ENCODE measurements at places on chromosomes 7 and 10.

DNA sequence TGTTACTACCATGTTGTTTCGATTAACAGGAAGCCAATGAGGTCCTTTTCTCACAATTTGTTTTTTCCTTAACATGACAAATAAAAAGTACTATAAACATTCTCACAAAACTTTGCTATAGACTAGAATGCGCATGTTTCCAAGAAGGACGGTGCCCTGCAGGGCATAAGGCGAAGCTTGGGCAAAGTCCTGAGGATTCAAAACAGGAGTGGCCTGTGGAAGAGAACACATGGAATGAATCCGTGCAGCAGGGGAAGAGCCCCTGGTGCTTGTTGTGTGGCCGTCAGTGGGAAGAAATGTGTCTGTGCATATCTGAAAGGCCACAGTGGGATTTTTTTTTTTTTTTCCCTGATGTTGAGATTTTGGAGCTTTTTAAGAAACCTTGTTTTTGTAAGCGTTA is 67.6 kb downstream of the ITGA8 start:
- DNase-seq = no peak

DNA sequence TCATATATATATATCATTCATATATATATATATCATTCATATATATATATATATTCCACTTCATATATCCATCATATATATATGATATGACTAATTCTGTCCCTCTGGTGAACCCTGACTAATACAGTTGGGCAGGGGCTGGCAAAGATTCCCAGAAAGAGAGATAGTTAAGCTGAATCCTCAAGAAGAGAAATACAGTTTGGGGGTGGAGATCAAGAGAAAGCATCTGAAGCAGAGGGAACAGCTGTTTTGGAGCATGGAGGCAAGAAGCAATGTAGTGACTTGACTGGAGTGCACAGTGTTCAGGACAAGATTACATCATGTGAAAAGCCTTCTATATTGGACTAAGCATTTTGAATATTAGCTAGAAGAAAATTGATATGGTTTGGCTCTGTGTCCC is 540.7 kb downstream of the MAGI2 start:
- DNase-seq = no peak

GRCh38 chr10:120429395-120429794 is 27.6 kb upstream of the PLPP4 start:
- no peak for DNase-seq

- no peak for DNase-seq
Measured at GRCh38 chr10:52801947-52802346, 29.4 kb upstream of the MBL2 start.

DNA sequence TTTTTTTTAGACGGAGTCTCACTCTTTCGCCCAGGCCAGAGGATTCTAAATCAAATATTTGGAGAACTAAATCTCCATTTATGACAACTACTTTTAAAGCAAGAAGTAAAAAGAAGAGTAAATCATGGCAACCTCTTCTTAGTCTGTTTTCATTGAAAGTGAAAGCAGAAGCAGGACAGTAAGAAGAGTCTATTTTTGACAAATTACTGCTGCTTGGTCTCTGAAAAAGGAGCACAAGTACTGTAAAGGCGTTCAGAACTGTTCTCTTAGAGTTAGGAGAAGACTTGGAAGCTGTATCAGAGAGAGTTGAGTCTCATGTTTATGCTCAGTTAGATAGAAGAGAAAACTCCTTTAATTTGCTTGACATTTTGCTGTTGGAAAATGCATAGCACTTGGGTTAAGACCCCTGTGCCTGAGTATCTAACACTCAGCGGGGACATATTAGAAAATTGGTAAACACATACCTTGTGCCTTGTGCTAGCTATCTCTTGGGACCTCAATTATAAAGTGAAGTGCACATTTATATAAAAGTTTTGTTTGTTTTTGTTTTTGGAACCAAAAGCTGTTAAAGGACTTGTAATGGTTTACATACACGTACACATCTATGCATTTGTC is 433.0 kb downstream of the ANKRD7 start:
- DNase-seq = no peak

DNA sequence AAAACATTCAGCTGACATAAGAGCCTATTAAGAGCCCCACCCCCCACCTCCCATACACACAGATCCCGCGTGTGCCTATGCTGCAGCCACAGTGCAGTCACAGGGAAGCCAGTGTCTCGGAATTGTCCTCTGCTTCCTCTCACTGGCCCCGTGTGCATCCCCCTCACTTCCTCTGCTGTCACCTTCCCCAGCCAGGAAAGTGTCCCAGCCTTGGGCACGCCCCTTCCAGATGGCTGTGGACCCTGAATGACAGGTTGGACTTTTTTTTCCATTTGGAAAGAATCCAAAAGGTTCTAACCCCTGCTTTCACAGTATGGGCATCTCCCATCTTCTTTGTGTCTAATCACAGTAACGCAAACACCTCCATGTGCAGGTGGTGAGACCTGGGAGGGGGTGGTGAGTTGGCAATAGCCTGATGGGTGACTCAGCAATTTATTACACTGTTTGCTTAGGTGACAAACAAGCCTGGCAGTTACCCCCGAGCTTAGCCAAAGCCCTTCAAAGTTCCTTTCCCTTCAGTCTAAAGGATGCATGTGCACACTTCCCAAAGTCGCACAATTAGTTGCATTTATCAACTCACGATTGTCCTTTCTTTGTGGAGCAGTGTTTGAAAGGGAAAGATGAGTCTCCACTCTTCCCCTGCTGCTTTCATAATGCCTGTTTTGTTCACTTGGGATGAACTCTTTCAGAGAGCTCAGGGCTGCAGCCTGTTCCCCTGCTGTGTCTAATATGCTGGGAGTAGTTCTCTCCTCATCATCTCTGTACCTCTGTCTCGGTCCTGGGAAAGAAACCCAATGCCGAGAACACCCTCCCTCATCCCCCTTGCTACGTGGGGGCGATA is 67.5 kb upstream of the EFCAB10 start:
- no peak for DNase-seq

- DNase-seq = no peak
Measured at GRCh38 chr7:35599645-35600044, 95.3 kb downstream of the HERPUD2 start.

- DNase-seq = no peak
Measured at GRCh38 chr7:115937960-115938359, 92.6 kb downstream of the TFEC start.

- DNase-seq = no peak
Measured at GRCh38 chr10:1173091-1173490, 116.9 kb downstream of the WDR37 start.

DNA sequence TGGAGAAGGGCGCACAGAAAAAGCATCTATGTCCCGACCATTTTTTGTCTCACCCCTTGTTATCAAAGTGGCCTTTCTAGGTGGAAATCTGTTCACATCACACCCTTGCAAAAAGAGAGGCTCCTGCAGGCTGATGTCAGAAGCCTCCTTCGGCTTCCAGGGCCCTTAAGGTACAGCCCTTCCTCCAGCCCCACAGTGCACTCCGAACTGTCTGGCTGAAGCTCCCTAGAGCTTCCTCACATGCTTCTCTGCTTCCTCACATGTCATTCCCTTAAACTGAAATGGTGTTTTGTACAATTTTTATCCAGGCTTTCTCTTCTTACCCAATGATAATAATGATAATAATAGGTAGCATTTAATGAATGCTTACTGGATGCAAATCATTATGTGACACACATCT is 210.3 kb downstream of the INHBA start:
- no peak for DNase-seq

- no peak for DNase-seq
Measured at GRCh38 chr10:52877451-52877850, 104.9 kb upstream of the MBL2 start.

- DNase-seq = no peak
Measured at GRCh38 chr10:61554925-61555324, 101.7 kb upstream of the TMEM26 start.

DNA sequence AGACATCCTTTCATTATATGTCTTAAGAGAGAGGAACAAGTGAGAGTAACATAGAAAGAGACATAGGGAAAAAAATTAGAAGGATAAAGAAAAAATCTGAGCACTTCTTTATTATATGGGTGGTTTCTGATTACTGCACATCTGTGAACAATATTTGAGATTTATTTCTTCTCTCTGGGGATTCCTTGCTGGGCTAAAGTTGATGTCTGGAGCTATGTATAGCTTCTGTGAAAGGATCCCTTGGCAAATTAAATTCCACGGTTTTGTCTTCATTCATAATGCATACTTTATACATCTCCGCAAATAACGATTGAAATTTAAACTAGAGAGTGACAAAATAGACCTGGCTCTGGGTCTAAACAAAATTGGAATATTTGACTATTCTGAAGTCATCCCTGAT is 232.2 kb upstream of the CTBP2 start:
- DNase-seq = no peak

All from right kidney (tissue), 9 donors.